ENCODE measurements at places on chromosomes 3 and 15.

DNA sequence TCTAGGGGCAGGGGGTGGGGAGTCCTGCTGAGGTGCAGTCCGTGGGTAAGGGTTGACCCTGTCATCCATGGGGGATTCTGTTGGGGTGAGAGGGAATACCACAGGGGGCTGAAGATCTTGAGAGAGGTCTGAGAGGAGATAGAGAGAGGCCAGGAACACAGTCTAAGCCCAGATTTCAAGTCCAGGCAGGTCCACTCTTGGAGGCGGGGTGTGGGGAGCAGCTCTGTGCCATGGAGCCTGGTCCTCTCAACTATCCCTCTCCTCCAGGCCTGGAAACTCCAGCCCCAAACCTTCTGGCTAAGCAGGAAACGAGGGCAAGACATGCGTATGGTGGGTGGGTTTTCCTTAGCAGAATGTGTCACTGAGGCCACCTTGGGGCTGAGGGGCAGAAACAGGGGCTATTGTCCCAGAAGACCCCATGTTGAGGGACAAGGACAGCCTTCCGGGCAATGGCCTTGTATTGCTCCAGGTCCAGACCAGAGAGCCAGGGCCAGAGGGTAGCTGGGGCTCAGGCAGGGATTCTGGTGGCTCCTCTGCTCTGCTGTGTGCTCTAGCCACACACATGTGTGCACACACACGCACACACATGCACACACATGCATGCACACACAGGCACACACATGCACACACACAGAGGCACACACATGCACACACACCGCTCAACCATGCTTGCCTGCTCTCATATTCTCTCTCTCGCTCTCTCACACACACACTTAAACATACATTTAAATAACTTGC is 48.6 kb upstream of the MAGEF1 start:
- DNase-seq, result no peak

DNA sequence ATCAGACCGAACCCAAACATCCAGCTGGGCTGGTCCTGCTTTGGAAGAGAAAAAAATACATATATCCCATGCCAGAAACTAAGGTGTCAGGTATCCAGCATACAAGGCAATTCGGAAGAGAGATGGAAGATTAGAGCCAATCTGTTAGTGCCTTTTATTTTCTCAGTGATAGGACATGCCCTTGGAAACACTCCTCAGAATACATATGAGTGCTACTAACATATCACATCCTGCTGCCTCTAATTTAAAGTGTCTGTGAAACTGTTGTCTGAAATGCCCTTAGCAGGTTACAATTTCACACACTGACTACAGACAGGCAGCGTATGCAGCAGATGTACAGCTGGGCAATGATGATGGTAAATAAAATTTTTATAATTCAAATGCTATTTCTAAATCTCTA is 78.9 kb downstream of the RBPMS2 start:
- DNase-seq, result no peak

- no peak for DNase-seq
Measured at GRCh38 chr15:43274136-43274535, 7.4 kb upstream of the TGM5 start.

DNA sequence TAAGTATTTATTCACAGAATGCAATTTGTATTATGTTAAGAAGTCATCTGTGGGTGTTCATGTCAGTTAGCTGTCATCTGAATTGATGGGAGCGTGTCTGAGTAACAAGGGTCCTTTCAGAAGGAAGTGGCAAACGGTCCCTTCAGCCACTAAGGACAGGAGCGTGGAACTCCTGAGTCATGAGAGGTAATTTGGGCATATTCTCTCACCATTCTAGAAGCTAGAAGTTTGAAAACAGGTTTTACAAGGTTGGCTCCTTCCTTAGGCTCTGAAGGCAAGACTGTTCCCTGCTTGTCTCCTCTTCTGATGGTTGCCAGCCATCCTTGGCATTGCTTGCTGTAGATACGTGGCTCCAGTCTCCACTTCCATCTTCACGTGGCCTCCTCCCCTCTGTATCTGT is 19.7 kb downstream of the ABHD2 start:
- no peak for DNase-seq

DNA sequence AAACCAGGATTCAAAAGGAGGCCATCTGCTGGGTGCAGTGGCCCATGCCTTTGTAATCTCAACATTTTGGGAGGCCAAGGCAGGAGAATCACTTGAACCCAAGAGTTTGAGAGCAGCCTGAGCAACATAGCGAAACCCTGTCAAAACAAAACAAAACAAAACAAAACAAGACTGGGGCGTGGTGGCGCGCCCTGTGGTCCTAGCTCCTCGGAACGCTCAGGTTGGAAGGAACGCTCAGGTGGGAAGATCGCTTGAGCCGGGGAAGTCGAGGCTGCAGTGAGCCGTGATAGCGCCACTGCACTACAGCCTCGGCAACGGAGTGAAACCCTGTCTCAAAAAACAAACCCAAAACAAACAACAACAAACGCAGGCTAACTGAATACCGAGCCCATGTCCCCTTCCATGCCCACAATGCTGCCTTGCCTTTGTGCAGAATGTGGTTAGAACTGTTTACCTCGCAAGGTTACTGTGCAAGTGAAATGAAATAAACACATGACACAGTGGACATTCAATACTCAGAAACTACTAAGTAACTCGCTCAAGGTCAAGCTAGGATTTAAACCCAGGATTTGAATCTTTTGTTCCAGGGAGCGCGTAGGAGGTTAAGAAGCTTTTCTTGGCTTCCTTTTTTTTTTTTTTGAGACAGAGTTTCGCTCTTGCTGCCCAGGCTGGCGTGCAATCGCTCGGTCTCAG is 766 bp upstream of the EMC4 start:
- DNase-seq, result peak; percentile 31

DNA sequence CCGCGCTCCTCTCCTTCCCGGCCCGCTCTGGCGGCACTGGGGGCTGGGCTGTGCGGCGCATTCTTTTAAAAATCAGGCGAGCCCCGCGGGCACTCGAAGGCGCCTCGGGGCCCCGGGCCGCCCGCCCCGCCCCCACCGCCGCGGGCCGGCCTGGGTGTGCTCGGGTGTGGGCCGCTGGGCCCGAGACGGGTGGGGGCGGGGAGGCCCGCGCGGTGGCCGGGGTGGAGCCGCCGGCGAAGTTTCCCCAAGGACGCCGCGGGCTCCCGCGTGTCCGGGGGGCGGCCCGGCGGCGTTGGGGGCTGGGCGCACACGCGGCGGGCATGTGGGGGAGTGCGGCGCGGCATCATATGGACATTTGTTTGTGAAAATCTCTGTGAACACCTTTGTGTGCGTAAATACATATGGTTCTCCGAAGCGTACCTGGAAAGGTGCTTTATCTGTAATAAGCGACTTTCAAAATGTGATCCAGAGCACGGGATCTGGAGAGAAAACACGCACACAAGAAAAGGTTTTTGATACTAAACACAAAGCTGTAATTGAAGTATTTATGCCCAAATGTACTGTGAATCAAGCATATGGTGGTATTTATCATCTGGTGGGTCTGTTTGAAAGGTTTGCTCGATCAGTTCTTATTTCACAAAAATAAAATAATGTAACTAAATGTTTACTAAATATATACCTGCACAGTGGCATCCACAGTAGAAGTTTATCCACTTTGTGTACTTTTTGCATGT is 612 bp upstream of the TBL1XR1 start:
- DNase-seq, result no peak

GRCh38 chr3:128971421-128972100 is 22.3 kb downstream of the CFAP92 start:
- DNase-seq, result no peak

DNA sequence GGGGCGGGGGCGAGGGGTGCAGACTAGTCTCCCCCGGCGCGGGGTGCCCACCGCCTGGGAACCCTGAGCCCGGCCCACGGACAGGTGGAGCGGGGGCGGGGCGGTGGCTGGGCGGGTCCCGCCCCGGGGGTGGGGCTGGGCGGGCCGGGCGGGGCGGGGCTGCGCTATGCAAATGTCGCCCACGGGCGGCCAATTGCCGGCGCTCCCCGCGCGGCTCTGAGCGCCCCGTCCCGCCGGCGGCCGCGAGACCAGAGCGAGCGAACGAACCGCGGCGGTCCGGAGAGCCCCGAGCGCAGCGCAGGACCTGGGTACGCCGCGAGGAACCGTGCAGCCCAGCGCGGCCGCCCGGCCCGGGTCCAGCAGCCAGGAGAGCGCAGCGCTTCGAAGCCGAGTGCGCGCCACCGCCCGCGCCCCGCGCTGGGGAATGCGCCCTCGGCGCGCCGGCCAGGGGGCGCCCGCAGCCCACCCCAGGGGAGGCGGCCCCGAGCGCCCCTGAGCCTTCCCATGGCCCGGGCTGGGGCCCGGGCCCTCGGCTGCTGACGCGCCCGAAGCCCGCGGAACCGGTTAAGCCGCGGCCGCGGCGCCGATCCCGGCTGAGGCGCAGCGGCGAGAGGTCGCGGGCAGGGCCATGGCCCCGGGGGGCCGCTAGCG is at the start of gene SEMA3F:
SEMA3F (plus strand) TSS at position 485 of the 651 bp plus-strand sequence. CDS start 4,299 bp downstream, outside the sequence.
- DNase-seq, result peak; percentile 96

- DNase-seq, result no peak
Measured at GRCh38 chr3:105394177-105394576, 27.5 kb downstream of the ALCAM start.

- DNase-seq, result no peak
Measured at GRCh38 chr3:190323246-190323626, 990 bp upstream of the CLDN1 start.

- DNase-seq, result no peak
Measured at GRCh38 chr3:177478170-177478867, 281.0 kb upstream of the TBL1XR1 start.

Data from SK-N-SH (cell line).